Left lung (tissue), 14 donors: ENCODE measurements at places on chromosomes 5 and 9. TPM values are rescaled to one million over a fixed set of nuclear protein-coding genes. Genes with fewer than 3 reads are reported as not detected.

Gene TAF11L10
- polyA plus RNA-seq, result not detected

DNA sequence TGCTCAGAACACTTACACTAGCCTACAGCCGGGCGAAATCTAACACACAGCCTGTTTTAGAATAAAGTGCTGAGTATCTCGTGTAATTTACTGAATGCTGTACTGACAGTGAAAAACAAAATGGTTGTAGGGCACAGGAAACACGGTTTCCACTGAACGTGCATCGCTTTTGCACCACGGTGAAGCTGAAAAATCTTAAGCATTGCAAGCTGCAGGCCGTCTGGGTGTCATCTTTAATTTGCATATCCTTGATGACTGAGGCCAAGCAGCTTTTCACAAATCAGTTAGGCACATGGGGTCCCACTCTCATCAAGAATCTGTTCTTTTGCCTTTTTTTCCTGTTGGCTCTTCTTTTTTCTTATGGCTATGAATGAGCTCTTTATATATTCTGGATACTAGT lies 58.2 kb downstream of the CAMSAP1 start:
- H3K36me3 ChIP-seq, result no peaks in the 10 kb centered on the region
- no peaks in the 10 kb centered on the region for H3K4me1 ChIP-seq
- H3K4me3 ChIP-seq, result no peak overlapping the region
- no peak overlapping the region for H3K27ac ChIP-seq
- no peaks in the 10 kb centered on the region for H3K27me3 ChIP-seq

DNA sequence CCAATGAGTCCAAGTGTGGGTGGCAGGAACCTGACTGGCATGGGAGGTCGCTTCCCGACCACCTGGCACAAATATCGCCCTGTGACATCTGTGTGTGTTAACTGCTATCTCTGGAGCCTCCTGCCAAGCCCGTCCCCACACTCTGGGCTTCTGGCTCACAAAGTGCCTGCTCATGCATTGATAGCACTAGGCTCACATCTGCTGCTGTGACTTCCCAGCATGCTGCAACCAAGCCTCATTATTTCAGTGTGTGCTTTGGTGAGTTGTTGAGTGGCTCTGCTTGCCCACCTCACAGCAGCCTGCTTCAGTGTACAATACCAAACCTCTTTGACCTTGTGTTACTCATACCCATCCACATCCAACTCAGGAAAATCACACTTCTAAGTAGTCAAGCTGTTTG lies 139.8 kb downstream of the APBA1 start:
- no peaks in the 10 kb centered on the region for H3K27me3 ChIP-seq
- H3K36me3 ChIP-seq, result no peaks in the 10 kb centered on the region
- H3K4me1 ChIP-seq, result no peaks in the 10 kb centered on the region
- peak; percentile 15 for DNase-seq

- peaks cover 61% of the 10 kb centered on the region for H3K27me3 ChIP-seq
- H3K4me1 ChIP-seq, result no peaks in the 10 kb centered on the region
- no peak overlapping the region for H3K27ac ChIP-seq
- no peak for DNase-seq
Observed at GRCh38 chr9:132504488-132504887, 77.9 kb upstream of the BARHL1 start.

- H3K4me3 ChIP-seq, result no peak overlapping the region
- no peaks in the 10 kb centered on the region for H3K4me1 ChIP-seq
- no peaks in the 10 kb centered on the region for H3K27me3 ChIP-seq
- H3K36me3 ChIP-seq, result no peaks in the 10 kb centered on the region
- H3K27ac ChIP-seq, result no peak overlapping the region
Observed at GRCh38 chr5:117380316-117380715, 805.7 kb upstream of the SEMA6A start.

DNA sequence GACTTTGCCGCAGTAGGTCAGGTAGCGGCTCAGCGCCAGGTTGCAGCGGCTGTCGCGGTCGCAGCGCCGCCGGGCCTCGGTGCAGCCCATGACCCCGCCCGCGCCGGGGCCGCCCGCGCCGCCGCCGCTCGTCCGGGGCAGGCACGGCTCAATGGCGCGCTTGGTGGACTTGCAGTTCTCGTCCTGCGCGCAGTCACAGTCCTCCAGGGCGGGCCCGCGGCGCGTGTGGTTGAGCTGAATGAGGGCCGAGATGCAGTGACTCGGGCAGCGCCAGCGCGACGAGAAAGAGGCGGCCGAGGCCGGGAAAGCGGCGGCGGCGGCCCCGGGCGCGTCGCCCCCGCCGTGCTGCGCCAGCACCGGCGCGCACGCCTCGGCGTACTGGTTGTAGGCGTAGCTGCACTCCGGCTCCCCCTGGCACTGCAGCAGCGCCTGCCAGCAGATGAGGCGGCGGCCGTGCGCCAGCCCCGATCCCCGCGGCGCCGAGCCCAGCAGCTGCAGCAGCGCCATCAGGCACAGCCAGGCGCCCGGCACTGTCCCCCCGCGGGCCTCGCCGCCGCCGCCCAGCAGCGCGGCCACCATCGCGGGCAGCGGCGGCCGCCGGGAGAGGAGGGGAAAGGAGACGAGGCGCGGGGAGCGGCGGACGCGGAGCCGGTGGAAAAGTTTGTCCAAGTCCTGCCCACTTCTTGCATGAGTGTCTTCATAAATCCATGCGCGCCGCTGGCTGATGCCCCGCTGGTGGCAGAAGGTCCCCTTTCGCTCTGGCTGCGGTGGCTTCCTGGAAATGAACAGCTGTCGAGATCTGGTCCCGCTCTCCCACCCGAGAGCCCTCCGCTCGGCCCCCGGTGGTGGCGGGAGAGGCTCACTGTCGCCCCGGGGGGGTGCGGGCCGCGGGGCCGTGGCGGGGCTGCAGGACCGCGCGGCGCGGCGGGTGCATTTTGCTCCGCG lies 833 bp downstream of the GAS1 start:
- H3K4me1 ChIP-seq, result peaks cover 4% of the 10 kb centered on the region
- H3K27ac ChIP-seq, result peak overlapping the region; percentile 89
- DNase-seq, result peak; percentile 68
- peak overlapping the region; percentile 65 for H3K4me3 ChIP-seq

- no peaks in the 10 kb centered on the region for H3K4me1 ChIP-seq
- no peak overlapping the region for H3K4me3 ChIP-seq
- DNase-seq, result no peak
- no peak overlapping the region for H3K27ac ChIP-seq
- H3K36me3 ChIP-seq, result no peaks in the 10 kb centered on the region
- H3K27me3 ChIP-seq, result no peaks in the 10 kb centered on the region
Observed at GRCh38 chr9:70011366-70011765, 32.3 kb upstream of the MAMDC2 start.
